ENCODE measurements at places on chromosomes 13 and 19.

DNA sequence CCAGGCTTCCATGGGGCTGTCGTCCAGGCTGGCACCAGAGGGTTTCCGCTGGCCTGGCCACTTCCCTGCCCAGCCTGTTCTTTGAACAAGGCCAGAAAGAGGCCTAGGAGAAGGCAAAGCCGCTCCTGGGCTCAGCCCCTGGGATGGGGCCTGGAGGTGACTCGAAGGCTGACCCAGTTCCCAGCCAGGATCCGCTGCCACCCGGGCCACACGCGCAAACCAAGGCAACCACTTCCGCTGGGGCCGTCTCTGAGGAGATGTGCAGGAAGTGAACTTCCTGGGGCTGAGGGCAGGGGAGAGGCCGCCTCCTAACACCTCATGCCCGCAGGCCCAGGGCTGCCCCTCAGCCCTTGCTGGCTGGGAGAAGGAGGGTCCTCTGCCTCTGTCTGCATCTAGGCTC, 15.2 kb downstream of the PLEKHF1 start:
- DNase-seq = peak; percentile 95

GRCh38 chr13:79782541-79783205, 301.7 kb downstream of the NDFIP2 start:
- DNase-seq = no peak

DNA sequence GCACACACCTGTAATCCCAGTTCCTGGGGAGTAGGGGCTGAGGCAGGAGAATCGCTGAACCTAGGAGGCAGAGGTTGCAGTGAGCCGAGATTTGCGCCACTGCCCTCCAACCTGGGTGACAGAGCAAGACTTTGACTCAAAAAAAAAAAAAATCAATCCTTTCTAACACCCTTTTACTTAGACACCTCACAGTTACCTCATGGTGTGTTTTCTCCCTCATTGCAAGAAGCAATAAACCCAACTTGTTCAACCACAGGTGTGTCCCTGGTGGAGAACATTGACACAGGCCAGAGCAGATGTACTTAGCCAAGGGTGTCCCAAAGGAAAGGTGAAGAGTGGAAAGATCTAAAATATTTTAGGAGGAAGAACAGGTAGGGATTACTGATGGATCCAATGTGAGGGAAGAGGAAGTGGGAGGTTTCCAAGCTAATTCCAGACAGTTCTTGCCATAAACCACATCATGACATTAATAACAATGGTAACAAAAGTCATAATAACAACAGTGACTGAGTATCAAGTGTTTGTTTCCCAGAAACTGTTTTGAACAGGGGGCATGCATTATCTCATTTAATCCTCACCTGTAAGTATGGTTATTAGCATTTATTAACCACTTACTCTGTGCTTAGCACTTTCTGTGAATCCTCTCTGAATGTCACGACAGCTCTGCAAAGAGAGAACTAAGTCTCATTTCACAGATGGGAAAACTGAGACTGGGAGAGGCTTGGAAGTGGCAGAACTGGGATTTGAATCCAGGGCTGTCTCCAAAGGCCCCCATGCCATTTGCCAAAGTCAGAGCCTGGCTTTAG, 3.1 kb upstream of the LYPD3 start:
- no peak for DNase-seq

- DNase-seq = no peak
Observed at GRCh38 chr13:77430377-77430951, 103.6 kb upstream of the MYCBP2 start.

GRCh38 chr19:10001899-10002298, 8.4 kb downstream of the COL5A3 start:
- DNase-seq = no peak

DNA sequence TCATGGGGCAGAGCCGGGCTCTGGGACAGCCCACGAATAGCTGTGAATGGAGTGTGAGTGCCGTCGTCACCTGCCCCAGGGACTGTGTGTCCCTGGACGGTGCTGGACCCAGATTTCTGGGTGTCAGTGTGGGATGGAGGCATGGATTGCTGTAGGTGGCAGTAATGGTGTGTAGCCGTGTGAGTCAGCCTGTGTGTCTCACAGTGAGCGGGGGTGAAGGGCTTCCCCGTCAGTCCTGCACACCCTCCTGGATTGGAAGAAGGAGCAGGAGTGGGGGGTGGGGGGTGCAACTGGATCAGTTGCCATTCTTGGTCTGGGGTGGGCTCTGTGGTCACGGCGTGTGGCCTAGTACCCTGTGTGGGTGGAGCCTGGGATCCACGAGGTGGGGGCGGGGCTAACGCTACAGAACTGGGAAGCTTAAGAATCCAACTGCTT, 6.5 kb upstream of the LTBP4 start:
- DNase-seq = no peak

GRCh38 chr13:114043421-114044053, 69.7 kb upstream of the C13orf46 start:
- no peak for DNase-seq

DNA sequence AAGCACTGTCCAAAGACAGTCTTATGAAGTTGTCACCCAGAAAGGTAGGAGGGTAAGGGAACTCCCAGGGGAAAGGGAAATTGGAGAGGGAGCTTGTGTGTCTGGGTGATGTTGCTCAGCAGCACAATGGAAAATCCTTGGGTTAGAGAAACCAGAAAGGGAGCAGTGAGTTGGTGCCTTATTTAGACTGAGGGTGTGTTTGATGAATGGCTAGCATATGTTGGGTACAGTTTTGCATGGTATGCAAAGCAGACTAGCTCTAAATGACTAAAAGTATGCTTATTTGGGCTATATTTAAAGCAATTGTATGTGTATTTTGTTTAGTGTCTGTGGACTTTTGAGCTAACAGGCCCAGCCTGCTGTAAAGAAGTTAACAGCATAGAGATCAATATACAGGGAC, 2884.6 kb upstream of the PCDH20 start:
- no peak for DNase-seq

DNA sequence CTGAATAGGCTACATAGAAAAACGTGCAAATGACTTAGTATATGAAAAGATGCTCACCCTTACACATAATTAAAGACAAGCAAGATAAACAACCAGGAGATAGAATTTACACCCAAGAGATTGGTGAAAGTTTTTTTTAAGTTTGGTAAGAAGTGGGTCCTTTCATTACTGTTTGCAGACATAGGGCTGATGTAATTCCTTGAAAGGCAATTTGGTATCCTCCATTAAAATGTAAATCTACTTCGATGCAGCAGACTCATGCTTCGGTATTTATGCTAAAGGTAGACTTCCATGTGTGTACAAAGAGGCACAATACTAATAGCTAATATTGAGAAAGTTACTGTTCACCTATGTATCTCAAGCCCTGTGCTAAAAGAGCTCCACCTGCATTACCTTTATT, 33.5 kb downstream of the CNMD start:
- no peak for DNase-seq

- no peak for DNase-seq
Observed at GRCh38 chr13:111278743-111279652, 41.4 kb upstream of the TEX29 start.

- DNase-seq = no peak
Observed at GRCh38 chr13:85405316-85405897, 393.8 kb downstream of the SLITRK6 start.

- DNase-seq = no peak
Observed at GRCh38 chr13:66443926-66444325, 786.2 kb downstream of the PCDH9 start.

- DNase-seq = no peak
Observed at GRCh38 chr19:15300533-15301197, 31.7 kb downstream of the BRD4 start.

- DNase-seq = no peak
Observed at GRCh38 chr19:18636969-18637629, at the start of gene KLHL26. KLHL26 (plus strand) TSS chr19:18637028; CDS start chr19:18637055, 27 bp downstream.

- no peak for DNase-seq
Observed at GRCh38 chr13:112804374-112804773, 114.5 kb downstream of the ATP11A start.

GRCh38 chr13:31029102-31029501, 96.6 kb downstream of the TEX26 start:
- no peak for DNase-seq

GRCh38 chr13:67128136-67128535, 102.0 kb downstream of the PCDH9 start:
- no peak for DNase-seq

- DNase-seq = no peak
Observed at GRCh38 chr13:112056739-112057438, 10.1 kb upstream of the SOX1 start.

DNA sequence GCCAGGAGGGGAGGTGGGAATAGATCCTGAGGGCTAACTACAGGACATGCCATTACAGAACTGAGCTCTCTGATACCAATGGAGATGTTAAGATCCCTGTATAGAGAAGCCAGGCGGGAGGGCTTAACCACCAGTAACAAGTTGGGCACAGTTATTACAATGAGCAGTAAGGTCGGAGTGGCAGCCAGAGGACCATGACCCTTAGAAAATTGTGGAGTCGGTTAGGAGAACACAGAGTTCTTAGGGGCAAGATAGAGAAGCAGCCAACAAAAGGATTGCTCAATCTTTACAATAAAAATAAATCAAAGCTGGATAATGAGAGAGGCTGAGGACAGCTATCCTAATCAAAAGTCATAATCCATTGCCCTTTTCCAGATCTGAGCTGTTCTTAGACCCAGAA, 10.4 kb downstream of the CPB2 start:
- no peak for DNase-seq

GRCh38 chr13:43482641-43483040, 304.1 kb downstream of the ENOX1 start:
- DNase-seq = no peak

- DNase-seq = no peak
Observed at GRCh38 chr13:109939180-109939579, 152.8 kb upstream of the IRS2 start.

GRCh38 chr19:44626048-44626624, 12.8 kb downstream of the IGSF23 start:
- no peak for DNase-seq

- no peak for DNase-seq
Observed at GRCh38 chr13:46721054-46721453, 75.9 kb downstream of the ESD start.

DNA sequence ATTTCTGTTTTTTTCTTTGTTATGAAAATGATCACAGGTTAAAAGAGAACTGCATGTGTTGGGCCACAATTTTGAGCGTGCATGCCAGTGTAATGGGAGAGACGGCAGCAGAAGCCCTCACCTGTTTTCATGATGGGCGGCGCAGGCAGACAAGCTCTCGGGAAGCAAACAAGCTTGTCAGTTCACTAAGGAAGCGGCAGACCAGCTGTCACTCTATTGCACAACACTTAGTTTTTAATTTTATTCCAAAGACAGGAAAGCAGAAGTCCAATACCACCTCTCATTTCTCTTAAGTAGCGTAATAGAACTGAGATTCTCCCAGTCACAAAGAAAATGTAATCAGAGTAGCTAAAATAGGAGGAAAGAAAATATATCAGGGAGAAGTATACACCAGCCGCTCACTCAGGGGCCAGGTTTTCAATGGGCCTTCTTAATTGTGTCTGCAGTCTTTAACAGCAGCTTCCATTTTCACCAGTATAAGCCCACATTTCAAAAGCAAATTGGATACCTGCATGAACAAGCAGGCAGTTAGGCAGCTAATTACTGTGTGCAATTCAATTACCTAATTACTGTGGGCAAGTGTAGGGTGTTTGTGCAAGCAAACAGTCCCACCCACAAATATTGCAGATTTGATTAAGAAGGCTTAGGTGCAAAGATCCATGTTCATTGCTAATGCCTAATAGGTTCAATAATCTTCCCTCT, 711.4 kb downstream of the DIAPH3 start:
- no peak for DNase-seq

DNA sequence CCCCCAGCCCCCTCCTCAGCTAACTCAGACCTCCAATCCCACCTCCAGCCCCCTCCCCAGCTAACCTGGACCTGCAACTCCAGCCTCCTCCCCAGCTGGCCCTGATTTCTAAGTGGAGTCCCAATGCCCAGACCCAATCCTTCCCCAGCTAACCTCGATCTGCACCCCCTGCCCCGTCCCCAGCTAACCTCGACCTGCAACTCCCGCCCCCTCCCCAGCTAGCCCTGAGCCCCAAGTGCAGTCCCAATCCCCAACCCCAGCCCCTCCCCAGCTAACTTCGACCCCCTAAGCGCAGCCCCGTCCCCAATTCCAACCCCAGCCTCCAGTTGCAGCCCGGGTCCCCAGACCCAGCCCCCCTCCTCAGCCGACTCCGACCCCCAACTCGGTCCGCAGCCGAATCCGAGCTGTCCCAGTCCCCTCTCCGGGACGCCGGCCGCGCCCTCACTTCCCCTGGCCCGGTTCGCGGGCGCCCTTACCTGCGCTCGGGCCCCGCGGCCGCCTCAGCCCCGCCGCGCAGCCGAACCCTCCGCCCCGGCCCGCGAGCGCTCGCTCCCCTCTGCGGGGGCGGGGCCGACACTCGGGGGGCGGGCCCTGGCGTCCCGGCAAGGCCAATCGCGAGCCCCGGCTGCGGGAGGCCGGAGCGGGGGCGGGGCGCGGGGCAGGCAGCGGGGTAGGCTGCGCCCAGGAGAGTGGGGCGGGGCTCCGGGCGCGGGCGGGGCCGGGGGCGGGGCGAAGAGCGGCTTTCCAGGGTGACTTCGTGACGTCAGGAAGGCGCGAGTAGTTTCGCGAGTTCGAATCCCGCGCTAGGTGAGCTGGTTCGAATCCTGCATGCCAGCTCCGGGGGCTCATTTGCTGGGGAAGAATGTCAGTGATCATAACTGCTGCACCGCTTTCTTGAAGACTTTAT, at the start of gene GNG7:
Gene GNG7, minus strand, starts transcription at position 525 of the 907 bp plus-strand sequence. CDS start 182,006 bp downstream, outside the sequence.
- DNase-seq = peak; percentile 93

- no peak for DNase-seq
Observed at GRCh38 chr13:109351236-109351635, 435.1 kb downstream of the IRS2 start.

- no peak for DNase-seq
Observed at GRCh38 chr19:56986386-56986785, 133.4 kb upstream of the USP29 start.

DNA sequence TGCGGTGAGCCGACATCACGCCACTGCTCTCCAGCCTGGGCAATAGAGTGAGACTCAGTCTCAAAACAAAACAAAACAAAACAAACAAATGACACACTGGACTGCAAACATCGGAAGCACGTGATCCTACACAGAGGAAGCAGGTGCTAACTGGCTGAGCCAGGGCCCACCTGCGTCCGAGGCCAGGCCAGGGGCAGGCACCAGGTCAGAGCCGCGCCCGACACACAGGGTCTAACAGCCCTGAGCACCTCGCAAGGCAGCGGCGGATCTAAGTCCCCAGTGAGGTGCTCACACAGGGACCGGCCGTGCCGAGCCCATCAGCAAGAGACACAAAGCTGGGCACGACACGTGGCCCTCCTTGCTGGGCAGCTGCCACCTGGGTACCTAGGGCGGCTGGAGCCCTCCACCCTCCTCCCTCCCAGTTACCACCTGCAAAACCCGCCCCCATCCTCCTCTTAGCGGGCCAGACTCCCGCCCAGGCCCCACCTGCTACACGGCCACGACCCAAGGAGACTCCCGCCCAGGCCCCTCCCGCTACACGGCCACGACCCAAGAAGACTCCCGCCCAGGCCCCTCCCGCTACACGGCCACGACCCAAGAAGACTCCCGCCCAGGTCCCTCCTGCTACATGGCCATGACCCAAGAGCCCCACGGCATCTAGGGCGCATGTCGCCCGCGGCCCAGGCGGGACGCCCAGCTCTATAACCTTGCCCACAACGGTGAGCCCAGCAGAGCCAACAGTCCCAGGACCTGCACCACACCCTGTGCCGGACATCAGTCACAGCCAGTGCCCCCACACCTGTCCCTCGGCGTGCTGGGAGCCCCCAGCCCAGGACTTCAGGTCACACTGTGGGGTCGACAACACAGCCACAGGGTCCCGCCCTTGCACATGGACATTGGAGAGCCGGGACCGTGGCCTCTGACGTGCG, 15.6 kb downstream of the AP3D1 start:
- no peak for DNase-seq
